Activated T-helper 17 cell treated with anti-CD3 and anti-CD28 coated beads, Interleukin-2, amount 50 U/mL, for 72 hours (primary cell): ENCODE measurements at places on chromosomes 5 and 9. TPM values are rescaled to one million over a fixed set of nuclear protein-coding genes. Genes with fewer than 3 reads are reported as not detected.

RASGRF2 gene
- 6.8 TPM for total RNA-seq

OXCT1 gene
- total RNA-seq, result 74.4 TPM

DNA sequence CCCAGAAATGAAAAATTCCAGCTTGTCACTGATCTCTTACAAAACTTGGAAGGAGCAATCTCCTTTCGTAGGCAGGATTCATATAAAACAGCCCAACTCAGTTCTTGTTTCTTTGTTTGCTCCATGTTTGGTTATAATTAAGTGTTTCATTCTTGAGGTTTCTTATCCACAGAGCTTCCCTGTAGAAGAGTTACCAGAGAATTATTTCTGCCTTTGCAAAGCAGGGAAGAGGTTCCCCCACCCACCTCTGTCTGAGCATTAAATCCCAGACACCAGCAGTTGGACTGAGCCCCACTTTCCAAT lies 34.1 kb upstream of the RAI14 start:
- ATAC-seq, result no peak

- ATAC-seq, result no peak
Observed at GRCh38 chr9:38092656-38093055, 23.6 kb upstream of the SHB start.

GRCh38 chr5:13188371-13188770 lies 756.1 kb downstream of the DNAH5 start:
- no peak for ATAC-seq
